ENCODE measurements at places on chromosomes 12 and 14. TPM values are rescaled to one million over a fixed set of nuclear protein-coding genes. Genes with fewer than 3 reads are reported as not detected.

The PLEKHG7 gene
- not detected for polyA plus RNA-seq

DNA sequence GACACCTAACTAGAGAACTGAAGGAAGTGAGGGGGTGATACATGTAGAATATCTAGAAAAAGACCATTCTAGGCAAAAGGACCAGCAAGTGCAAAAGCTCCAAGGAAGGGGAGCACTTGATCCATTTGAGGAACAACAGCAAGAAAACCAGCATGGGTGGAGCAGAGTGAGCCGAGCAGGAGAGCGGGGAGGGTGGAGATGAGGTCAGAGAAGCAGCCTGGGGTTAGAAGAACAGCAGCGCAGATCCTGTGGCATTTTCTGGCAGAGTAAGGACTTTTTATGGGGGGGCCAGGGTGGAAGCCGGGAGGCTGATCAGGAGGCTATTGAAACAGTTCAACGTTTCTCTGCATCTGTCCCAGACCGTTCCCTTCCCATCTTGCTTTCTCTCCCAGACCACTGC lies 24.5 kb upstream of the TMCC3 start:
- H3K27me3 ChIP-seq = no peaks in the 10 kb centered on the region
- H3K27ac ChIP-seq = no peak overlapping the region
- DNase-seq = peak; percentile 18
- no peaks in the 10 kb centered on the region for H3K4me1 ChIP-seq
- no peak overlapping the region for H3K4me3 ChIP-seq

DNA sequence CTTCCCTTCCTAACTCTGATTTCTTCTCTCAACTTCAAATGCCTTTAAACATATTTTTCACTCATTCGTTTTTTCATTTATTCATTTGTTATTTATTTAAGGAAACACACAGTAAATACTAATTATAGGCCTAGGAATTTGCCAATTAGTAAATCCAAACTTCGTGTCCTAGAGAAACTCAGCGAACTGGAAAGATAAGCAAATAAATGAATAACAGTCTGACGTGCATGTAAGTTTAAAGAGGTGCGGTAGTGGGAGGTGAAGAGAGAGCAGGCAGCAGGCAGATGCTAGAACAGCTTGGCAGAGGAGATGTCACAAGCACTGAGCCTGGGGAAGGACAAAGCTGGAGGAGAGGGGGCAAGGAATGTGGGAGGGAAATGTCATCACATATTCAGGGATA lies 228.2 kb downstream of the DPY19L2 start:
- H3K4me3 ChIP-seq = no peak overlapping the region
- no peaks in the 10 kb centered on the region for H3K4me1 ChIP-seq
- H3K27ac ChIP-seq = no peak overlapping the region
- H3K36me3 ChIP-seq = no peaks in the 10 kb centered on the region

DNA sequence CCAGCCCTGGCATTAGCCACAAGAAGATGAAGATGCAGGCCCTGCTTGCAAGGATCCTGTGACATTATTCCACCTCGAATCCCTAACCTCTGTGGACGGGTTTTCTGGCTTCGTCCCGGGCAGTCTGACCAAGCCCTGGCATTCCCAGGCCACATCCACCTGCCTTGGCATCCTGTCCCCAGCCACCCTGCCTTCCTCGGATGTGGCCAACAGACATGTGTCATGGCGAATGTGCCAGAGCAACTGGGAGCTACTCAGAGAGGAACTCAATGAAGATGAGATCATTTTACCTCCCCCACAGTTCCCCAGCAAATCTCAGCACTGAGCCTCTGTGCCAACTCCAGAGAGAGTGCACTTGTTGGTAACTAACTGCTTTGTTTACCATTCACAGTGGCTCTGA lies 33.5 kb upstream of the KCNA5 start:
- H3K27ac ChIP-seq = peak overlapping the region; percentile 70
- peak; percentile 79 for DNase-seq
- H3K36me3 ChIP-seq = no peaks in the 10 kb centered on the region
- H3K27me3 ChIP-seq = no peaks in the 10 kb centered on the region
- H3K4me3 ChIP-seq = no peak overlapping the region

- H3K27ac ChIP-seq = no peak overlapping the region
- H3K4me1 ChIP-seq = no peaks in the 10 kb centered on the region
- H3K4me3 ChIP-seq = no peak overlapping the region
- no peaks in the 10 kb centered on the region for H3K27me3 ChIP-seq
- no peak for DNase-seq
- no peaks in the 10 kb centered on the region for H3K36me3 ChIP-seq
Measured at GRCh38 chr12:39239490-39240486, 203.1 kb downstream of the KIF21A start.

DNA sequence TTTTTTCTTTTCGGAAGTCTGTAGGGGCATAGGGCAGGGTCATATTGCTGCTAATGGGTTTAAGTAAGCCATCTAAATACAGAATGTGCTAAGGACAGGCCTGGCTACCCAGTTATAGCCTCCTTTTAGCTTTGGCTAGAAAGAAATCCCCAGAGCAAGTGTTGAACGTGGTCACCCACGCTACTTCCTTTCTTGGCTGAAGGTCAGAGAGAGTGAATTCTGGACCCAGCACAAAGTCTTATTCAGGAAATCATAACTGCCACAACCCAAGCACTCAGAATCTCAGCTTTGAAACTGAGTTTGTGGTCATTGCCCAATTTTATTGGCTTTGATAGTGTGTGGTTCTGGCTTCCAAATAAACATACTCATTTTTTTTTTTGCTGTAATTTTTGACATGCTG lies 542.1 kb upstream of the ATP2B1 start:
- H3K27me3 ChIP-seq = no peaks in the 10 kb centered on the region
- peaks cover 42% of the 10 kb centered on the region for H3K4me1 ChIP-seq
- no peaks in the 10 kb centered on the region for H3K36me3 ChIP-seq

- DNase-seq = no peak
- peak overlapping the region; percentile 61 for H3K4me3 ChIP-seq
- no peaks in the 10 kb centered on the region for H3K27me3 ChIP-seq
- H3K27ac ChIP-seq = no peak overlapping the region
Measured at GRCh38 chr12:49342914-49343731, 3.6 kb upstream of the DNAJC22 start.

GRCh38 chr14:102686196-102686801 lies 91.0 kb upstream of the TRAF3 start:
- DNase-seq = no peak
- no peak overlapping the region for H3K4me3 ChIP-seq
- H3K27ac ChIP-seq = no peak overlapping the region
- no peaks in the 10 kb centered on the region for H3K27me3 ChIP-seq

DNA sequence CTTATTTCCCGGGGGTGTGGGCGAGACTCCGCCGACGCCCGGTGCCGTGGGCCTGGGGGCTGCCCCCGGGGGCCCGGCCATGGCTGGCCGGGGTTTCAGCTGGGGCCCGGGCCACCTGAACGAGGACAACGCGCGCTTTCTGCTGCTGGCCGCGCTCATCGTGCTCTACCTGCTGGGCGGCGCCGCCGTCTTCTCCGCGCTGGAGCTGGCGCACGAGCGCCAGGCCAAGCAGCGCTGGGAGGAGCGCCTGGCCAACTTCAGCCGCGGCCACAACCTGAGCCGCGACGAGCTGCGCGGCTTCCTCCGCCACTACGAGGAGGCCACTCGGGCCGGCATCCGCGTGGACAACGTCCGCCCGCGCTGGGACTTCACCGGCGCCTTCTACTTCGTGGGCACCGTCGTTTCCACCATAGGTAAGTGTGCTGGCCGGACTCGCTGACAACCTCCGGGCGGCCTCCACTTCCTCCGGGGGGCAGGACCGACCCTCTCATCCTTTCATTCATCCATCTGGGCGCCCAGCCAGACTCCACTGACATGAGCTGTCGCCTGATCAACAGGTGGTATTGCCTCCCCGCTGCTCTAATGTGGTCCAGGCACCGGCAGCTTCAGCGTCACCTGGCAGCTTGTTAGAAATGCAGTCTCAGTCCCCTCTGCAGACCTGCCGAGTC lies 467 bp downstream of the KCNK13 start:
- H3K36me3 ChIP-seq = no peaks in the 10 kb centered on the region
- H3K4me1 ChIP-seq = peaks cover 10% of the 10 kb centered on the region
- no peak overlapping the region for H3K27ac ChIP-seq
- peaks cover 92% of the 10 kb centered on the region for H3K27me3 ChIP-seq
- no peak for DNase-seq

DNA sequence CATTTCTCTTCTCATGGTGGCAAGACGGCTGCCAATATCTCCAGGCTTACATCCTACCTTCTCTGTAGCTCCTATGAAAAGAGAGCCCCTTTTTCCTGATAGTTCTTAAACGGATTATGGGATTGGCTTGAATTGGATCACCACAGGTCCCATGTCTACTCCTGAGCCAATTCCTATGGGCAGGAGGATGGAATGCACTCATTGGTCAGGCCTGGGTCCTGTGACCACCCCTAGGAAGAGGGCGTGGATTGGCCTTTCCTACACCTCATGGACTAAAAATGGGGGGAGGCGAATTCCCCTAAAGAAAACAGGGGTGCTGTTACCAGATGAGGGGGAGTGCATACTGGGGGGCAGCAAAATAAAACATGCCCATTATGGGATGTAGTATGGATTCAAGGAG lies 108.8 kb downstream of the PTPN11 start:
- no peaks in the 10 kb centered on the region for H3K27me3 ChIP-seq
- DNase-seq = no peak
- no peak overlapping the region for H3K27ac ChIP-seq
- no peak overlapping the region for H3K4me3 ChIP-seq
- no peaks in the 10 kb centered on the region for H3K4me1 ChIP-seq

DNA sequence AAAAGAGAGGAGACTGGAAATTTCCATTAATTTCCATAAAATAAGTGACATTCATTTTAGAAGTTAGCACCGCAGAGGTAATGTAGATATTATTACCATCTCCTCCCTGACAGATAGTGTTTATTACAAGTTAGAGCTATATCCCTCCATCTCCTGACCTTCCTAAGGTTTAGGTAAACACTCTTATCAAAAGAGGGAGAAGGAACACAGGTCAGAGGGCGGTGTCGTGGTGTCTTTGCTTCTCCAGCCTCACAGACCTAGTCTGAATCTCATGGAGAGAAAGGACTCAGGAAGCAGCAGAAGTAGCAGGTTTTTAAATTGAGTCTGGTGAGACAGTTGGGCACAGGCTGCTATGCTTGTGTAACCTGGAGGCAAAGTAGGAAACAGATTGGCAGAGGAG lies 11.5 kb upstream of the POC1B start:
- no peaks in the 10 kb centered on the region for H3K4me1 ChIP-seq
- no peak for DNase-seq
- no peak overlapping the region for H3K27ac ChIP-seq

DNA sequence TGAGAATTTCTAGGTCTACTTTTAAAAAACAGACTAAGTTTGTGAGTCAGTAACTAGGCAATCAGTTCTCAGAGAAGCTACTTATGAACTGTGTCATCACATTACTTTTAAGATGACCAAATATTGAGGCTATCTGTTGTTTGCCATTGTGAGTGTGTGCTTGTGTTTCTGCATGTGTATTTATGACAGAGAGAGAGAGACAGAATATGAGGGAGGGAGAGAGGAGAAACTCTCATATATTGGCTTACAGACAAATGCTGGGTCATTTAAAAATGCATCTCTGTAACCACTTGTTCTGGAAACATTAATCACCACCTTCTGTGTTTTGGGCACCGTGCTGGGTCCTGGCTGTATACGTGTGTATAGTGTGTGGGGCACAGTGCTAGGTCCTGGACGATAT lies 161.5 kb upstream of the FRMD6 start:
- H3K27me3 ChIP-seq = no peaks in the 10 kb centered on the region
- no peak overlapping the region for H3K4me3 ChIP-seq
- DNase-seq = no peak
- no peaks in the 10 kb centered on the region for H3K4me1 ChIP-seq
- no peaks in the 10 kb centered on the region for H3K36me3 ChIP-seq

DNA sequence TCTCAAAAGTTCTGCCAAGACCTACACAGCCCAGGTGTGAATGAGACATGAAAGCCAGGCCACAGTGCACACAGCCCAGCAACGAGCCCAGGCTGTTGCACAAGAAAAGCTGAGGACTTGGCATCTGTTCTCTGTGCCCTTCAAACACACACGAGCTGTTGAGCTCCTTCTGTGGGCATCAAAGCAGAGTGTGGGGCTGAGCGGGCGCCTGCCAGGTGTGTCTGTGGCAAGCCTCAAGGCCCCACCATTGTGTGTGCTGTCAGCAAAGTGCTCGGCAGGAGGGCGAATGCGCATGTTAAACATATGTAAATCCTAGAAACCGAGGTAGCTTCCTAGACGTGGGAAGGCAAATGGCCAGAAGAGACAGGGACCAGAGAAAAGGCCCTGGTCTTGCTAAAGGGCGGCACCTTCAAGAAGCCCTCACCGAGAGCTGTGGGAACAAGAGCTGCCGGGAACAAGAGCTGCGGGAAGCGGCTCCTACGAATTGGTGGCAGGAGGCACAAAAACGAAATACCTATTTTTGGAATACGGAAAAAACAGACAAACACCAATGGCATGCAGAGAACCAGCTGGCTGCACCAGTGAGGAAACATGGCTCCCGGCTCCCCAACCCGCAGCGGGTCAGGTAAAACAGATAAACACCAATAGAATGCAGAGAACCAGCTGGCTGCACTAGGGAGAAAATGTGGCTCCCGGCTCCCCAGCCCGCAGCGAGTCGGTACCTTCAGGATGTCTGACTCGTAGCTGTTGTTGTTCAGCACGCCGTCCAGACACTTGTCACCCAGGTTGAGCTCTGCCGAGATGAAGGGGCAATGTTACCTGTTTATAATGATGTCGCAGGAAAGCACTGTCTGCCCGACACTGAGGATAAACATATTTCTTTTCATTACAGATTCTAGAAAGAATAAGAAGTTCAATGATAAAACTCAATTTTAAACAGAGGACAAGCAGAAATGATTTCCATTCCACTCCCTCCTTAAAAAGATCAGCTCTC lies 19.0 kb upstream of the GOLGA3 start:
- H3K4me3 ChIP-seq = no peak overlapping the region
- no peak overlapping the region for H3K27ac ChIP-seq
- H3K36me3 ChIP-seq = peaks cover 88% of the 10 kb centered on the region
- no peak for DNase-seq
- no peaks in the 10 kb centered on the region for H3K4me1 ChIP-seq
- no peaks in the 10 kb centered on the region for H3K27me3 ChIP-seq

DNA sequence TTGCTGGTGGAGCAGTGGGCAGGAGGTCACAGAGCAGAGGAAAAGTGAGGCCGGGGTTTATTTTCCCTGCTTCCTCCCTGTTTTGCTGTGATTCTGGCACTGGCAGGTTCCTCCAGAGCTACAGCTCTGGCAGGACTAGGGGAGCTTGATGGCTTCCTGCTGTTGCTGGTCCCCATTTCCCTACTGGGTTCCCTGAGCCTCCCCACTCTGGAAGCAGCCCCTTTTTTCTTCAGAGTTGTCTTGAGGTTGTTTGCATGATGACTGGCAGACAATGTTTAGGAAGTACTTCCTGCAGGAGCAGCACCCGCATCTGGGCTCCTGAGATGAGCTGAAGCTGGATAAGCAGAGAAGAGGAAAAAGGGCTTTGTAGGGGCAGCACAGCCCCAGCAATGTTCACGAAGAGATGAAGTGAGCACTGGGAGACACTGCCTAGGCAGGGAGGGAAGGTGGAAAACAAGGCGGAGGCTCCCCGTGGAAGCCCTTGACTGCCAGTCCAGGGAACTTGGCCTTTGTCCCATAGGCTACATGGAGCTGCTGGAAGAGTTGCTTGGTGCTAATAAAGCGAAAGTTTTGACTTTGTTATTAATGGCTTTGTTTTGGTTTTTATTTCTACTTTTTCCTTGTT lies 126.9 kb downstream of the SLC38A6 start:
- no peak for DNase-seq
- peak overlapping the region; percentile 73 for H3K27ac ChIP-seq
- no peaks in the 10 kb centered on the region for H3K36me3 ChIP-seq
- H3K4me3 ChIP-seq = no peak overlapping the region
